ENCODE measurements at places on chromosomes 3 and 15.

GRCh38 chr3:72445827-72446217 lies 402.4 kb downstream of the SHQ1 start:
- no peak for DNase-seq

GRCh38 chr15:43277231-43277823 lies 10.6 kb upstream of the TGM5 start:
- DNase-seq, result no peak

DNA sequence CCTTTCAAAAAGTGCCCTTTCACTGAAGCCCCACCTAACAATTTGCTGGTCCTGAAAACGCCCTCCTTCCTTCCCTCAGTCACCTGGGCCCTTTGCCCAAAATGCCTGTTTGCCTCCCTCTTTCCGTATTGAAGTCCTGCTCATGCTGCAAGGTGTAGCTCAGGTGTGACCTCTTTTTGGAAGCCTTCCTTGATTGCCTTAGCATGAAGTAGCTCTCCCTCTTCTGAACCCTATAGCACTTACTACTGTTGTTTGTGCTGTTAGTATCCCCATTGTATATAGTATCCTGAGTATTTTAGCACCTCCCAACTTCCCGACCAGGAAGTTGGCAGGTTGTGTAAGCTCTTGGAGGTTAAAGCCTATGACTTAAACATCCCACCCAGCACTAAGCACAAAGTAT lies 1.7 kb downstream of the PLS1 start:
- no peak for DNase-seq

- no peak for DNase-seq
Measured at GRCh38 chr15:39445931-39446330, 134.9 kb upstream of the THBS1 start.

GRCh38 chr3:37115446-37115845 lies 58.9 kb downstream of the LRRFIP2 start:
- no peak for DNase-seq

- DNase-seq, result no peak
Measured at GRCh38 chr3:153348457-153349107, 186.6 kb downstream of the RAP2B start.

GRCh38 chr3:52005571-52005986 lies 9.9 kb upstream of the RPL29 start:
- no peak for DNase-seq

GRCh38 chr3:71753701-71754609 lies at the start of gene GPR27:
GPR27 (plus strand) TSS chr3:71753855; CDS start chr3:71754050, 195 bp downstream.
- DNase-seq, result no peak

DNA sequence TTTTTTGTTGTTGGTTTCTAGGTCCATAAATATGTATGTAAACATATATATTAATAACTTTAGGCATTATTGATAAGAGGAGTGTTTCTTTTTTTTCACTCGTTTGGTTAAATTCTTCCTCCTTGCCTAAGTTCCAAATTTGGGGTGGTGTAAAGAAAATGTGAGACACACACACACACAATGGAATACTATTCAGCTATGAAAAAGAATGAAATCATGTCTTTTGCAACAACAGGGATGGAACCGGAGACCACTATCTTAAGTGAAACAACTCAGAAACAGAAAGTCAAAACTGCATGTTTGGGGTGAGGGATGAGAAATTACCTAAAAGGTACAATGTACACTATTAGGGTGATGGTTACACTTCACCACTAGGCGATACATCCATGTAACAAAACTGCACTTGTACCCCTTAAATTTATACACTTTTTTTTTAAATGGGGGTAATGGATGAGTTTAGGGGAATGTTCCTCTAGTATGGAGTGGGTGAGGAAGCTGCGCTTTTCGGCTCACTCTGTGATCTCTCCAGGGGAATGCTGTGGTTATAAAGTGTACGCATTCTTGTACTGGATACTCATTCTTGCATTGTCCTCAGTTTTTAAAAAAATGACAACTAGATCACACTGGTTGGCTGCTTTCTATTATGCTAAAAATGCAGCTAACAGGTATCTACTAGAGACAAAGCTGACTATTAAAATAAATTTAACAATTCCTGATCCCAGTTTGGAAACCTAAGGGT lies 50.8 kb upstream of the PPARG start:
- DNase-seq, result no peak

- no peak for DNase-seq
Measured at GRCh38 chr3:101017017-101017416, 23.8 kb upstream of the ABI3BP start.

DNA sequence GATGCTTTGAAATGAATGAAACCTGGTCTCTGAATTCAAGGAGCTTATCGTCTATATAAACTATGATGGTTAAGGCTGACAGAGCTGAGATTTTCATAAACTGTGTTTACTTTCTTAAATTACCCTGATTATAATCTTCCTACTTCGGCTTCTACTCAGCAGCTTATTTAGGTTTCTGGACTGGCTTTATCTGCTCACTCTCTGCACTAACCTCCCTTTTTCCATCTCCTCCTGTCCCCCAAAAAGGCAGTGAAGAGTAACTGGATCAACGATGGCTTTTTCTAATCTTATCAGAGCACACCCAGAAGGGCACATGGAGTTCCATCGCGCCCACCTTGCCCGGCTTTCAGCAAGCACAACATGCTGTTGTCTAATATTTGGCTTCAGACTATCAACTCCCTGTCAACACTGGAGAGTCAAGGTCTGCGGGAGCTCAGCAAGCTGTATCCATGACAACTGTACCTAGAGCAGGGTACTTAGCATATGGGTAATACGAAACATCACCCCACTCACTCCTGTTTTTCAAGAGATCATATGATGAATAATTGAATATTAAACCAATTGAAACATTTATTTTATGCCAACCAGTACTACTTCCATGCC lies 417.3 kb downstream of the GABRB3 start:
- no peak for DNase-seq

DNA sequence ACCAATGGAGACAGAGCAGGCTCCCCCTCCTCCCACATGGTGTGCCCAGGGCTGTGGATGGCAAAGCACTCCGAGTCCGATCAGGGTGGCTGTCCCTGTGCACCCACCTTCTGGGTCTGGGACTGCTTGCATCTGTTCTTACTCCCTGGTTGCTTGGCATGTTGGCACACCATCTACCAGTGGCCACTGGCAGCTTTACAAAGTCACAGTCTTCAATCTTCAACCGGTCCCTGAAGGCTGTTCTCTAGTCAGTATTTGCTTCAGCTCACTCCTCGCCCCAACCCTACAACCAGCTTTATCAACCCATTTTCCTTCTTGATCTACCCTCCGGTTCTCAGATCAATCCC lies 14.8 kb downstream of the HOMER2 start:
- no peak for DNase-seq

GRCh38 chr3:43966530-43966929 lies 275.2 kb upstream of the TOPAZ1 start:
- DNase-seq, result no peak

DNA sequence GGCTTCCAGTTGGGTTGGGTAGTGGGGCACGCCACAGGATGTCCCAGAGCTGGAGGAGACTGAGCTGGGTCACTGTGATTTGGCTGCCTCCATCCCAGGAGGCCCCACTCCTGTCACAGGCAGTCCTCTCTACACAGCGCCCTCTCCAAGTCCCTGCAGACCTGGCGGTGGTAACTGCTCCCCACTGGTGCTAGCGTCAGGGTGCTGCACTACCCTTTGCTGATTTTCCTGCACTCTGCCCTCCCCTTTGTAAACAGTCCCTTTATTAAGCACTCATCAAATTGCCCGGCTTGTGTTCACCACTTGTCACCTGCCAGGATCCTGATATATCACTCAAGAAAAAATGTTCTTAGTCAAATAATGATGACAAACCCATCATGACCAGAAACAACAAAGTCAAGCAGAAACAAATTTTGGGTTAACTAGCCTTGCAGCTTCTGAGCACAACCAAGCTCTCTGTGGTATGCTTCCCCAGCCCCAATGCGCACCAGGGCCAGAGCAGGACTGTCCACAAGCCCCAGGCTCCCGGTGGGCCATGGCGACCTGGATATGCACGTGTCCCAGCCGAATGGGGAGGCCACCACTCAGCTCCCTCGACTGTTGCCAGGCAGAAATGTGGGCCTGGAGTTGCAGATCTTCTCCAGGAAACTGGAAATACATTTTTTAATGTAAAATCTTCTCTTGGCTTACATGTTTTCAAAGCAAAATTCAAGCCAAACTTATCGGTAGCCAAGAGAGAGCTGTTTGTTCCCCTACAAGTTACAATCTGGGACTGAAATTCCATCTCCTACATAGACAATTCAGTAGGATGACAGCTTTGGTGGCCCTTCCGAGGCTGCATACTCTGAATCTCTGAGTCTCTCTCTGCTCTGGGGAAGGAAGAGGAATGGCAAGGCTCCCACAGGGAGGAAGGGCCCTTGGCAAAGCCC lies 24.5 kb downstream of the MEGF11 start:
- no peak for DNase-seq

DNA sequence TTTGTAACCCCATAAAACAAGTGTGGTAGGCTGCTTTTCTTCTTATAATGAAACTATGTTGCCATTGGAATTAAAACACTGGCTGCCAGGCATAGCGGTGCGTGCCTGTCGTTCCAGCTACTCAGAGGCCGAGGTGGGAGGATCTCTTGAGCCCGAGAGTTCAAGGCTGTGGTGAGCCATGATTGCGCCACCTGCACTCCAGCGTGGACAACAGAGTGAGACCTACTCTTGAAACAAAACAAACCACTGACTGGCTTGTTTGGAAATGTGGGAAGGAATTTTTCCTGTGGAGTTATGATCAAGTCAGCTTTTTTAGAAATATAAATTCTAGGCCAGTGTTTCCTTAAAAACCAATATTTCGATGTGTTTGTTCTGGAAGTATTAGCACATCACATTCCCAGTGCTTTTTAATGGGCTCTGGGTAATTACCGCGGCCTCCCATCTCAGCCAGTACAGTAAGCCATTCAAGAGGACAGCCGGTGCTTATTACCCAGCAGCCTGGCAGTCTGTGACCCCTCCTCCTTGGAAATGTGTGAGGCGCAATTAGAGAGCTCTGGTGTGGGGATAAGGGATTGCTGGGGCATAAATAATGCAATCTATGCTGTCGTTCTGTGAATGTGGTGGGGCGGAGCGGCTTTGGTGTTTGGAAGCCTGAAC lies 58.3 kb upstream of the TRAK1 start:
- no peak for DNase-seq

DNA sequence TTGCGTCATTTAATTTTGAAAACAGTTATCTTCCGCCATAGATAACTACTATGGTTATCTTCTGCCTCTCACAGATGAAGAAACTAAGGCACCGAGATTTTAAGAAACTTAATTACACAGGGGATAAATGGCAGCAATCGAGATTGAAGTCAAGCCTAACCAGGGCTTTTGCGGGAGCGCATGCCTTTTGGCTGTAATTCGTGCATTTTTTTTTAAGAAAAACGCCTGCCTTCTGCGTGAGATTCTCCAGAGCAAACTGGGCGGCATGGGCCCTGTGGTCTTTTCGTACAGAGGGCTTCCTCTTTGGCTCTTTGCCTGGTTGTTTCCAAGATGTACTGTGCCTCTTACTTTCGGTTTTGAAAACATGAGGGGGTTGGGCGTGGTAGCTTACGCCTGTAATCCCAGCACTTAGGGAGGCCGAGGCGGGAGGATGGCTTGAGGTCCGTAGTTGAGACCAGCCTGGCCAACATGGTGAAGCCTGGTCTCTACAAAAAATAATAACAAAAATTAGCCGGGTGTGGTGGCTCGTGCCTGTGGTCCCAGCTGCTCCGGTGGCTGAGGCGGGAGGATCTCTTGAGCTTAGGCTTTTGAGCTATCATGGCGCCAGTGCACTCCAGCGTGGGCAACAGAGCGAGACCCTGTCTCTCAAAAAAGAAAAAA lies 1.2 kb downstream of the B2M start:
- DNase-seq, result peak; percentile 46

- DNase-seq, result no peak
Measured at GRCh38 chr3:71916747-71917369, 131.9 kb upstream of the PROK2 start.

DNA sequence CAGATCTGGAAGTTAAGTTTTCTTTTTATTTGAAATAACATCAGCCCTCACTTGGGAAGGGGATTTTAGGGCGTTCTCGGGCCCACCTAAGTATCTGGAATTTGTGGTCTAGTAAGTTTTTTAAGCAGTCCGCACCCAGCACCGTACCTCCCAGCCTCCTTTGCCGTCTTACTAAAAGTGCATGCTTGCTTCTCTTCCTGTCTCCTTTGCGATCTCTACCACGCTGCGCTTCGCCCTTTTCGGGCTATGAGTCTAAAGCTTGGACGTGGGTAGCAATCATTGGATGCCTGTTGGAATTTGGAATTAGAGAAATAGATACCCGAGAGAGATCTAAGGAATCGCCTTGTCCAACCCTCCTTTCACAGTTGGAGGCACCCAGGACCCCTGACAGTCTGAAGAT lies 1.1 kb downstream of the THSD4 start:
- no peak for DNase-seq

GRCh38 chr3:48516571-48516970 lies 12.6 kb upstream of the SHISA5 start:
- DNase-seq, result no peak
